CD4-positive, alpha-beta T cell (primary cell): ENCODE measurements at places on chromosomes 1 and 21. TPM values are rescaled to one million over a fixed set of nuclear protein-coding genes. Genes with fewer than 3 reads are reported as not detected.

GRCh38 chr1:198499588-198499987 is 40.9 kb downstream of the ATP6V1G3 start:
- no peak for DNase-seq

DNA sequence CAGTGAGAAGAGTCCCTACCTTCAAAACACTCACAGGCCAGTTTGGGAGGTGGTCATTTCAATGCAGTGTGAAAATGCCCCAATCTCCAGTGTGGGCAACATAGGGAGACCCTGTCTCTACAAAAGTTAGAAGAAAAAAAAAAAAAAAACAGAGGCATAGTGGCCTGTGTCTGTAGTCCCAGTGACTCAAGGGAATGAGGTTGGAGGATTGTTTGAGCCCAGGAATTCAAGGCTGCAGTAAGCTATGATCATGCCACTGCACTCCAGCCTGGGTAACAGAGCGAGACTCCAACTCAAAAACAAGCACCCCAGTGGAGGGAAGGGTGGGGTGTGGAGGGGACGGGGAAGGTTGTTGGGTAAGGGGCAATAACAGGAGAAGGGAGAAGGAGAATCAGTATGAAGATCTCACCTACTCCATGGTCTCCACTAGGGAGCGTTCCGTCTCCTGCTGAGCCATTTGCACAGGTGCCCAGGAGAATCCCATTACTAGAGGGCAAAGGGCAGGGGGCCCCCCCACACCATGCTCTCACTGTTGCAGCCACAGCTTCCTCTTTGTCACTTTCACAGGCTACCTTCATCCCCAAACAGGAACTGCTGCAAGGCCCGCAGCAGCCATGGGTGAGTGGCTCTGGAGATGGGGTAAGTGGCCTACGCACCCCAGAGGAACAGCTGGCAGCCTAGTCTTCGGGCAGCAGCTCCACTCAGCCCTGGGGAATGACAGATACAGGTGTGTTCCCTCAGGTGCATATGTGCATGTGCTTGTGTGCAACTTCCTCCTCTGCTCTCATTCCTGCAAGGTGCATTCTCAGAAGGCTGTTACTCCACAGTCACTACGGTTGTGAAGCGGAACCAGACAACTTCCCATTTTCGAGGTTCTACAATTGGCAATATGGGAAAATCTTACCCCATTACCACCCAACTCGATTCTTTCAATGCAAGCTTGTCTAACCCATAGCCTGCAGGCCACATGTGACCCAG is 87.9 kb upstream of the LYST start:
- peak; percentile 70 for DNase-seq

DNA sequence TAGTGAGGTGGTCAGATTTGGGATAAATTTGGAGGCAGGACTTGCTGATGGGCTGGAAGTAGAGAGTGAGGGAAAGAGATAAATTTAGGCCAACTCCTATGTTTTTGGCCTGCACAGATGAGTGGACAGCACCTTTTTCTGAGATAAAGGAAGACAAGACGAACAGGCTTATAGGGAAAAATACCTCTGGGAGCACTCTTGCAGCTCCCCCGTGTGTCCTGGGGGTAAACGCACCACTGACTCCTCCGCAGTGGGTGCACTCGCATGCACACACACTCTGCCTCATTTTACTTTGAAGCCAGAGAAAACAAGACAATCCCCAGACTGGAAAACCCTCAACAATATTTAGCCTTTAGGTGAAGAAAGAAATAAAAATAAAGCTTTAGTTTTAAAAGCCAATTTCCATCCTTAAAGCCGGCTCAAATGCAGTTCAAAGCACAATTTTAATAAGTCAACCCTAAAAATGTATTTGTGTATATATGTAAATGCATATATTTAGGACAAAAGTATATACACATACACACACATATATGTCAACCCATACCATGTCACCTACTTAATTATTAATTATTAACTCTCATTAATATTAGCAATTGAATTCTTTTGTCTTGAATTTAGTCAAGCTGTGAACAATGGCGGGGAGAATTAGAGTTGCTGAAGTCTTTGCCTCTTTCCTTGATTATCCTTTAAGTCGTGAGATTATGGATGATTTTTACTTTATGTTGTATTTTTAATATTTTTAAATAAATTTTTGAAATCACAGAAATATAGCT is 341.8 kb downstream of the ZNF326 start:
- no peak for DNase-seq

DNA sequence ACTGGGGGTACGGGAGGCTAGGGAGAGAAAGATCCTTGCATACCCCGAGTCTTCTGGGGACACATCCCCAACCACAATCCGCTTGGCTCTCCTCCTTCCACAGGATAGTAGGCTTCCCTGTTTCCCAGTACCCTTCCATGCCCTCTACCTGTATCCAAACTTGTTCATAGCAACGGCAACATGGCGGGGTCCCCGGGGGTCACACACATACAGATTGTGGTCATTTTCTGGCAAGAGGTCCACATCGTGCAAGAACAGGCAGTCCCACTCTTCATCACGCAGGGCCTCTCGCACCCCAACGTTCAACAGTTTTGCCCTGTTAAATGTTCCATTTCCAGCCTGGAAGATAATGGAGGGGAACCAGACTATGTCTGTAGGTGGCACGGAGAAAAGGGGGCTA is 3.6 kb downstream of the B4GALT3 start:
- no peak for DNase-seq

GRCh38 chr21:31221043-31221442 is 123.0 kb downstream of the TIAM1 start:
- DNase-seq, result no peak

- no peak for DNase-seq
These were observed 2.1 kb downstream of the BRINP2 start for GRCh38 chr1:177172866-177173265.

DNA sequence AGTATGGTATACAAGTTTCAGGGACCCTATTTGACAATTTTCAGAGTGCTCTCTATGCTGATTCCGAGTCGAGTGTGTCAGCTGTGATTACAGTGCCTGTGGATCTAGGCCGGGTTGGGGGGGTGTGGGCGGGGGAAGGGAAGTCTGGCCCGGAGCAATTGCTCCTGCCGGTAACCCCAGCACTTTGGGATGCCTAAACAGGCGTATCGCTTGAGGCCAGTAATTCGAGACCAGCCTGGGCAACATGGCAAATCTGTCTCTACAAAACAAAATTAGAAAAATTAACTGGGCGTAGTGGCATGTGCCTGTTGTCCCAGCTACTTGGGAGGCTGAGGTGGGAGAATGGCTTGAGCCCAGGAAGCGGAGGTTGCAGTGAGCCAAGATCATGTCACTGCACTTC is 1.6 kb upstream of the IL10RB start:
- DNase-seq, result no peak

The FALEC gene
- total RNA-seq, result not detected

- no peak for DNase-seq
These were observed 1.7 kb downstream of the PCSK9 start for GRCh38 chr1:55040933-55041494.

DNA sequence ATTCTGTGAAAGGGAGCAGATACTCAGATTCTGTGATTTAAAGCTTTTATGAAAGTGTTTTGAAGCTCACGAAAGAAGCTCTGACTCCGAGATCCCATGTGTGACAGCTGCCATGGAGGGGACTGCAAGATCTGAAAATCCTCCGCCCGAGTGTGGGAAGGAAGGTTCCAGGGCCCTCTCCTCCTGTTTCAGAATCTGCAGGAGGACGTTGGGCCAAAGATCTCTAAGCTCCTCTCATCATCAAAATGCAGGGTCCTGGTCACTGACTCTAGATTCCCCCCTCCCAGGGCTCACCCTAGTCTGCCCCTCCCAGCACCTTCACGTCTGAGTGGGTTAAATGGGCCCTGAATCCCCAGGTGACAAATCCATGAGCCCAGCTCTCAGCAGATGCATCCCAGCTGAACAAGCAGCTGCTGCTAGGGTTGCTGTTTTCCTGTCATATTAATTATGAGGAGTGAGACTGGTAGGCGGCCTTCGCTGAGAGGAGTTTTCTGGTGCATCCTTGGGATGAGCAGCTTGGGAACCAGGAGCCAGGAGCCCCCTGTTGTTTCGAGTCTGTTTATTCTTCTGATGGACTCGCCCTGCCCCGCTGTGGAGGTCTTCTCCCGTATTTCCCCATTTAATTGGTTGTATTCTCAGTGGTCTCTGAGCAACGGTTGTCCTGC is 402.0 kb downstream of the MATN1 start:
- DNase-seq, result no peak

GRCh38 chr1:117150316-117150715 is 28.8 kb upstream of the TRIM45 start:
- DNase-seq, result no peak

DNA sequence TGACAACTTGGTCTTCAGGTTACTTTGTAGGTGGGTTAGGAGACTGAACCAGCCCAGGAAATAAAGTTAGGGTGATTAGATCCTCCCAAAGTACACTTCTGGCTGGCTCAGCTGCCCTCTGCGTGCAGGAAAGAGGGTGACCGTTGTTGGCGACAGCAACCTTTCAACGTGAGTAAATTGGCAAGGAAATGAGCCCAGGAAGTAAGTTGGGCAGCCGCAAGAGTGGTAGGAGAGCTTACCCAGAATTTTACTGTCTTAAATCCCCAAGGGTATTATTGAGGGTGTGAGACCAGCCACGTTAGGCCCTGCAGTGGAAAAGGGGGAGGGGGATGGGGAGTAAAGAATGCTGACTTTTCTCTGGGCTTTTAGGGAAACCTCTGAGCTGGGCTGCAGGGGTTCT is 1.6 kb downstream of the TENT5C start:
- peak; percentile 34 for DNase-seq

The NKAIN1 gene
- total RNA-seq, result not detected

- DNase-seq, result no peak
These were observed 21.7 kb upstream of the TUT4 start for GRCh38 chr1:52574594-52574993.

The RPS27 gene
- 7,636 TPM for total RNA-seq

The SNX27 gene
- 13.3 TPM for total RNA-seq

- no peak for DNase-seq
These were observed 10.3 kb downstream of the FHAD1 start for GRCh38 chr1:15257309-15257708.

The PALMD gene
- total RNA-seq, result not detected

DNA sequence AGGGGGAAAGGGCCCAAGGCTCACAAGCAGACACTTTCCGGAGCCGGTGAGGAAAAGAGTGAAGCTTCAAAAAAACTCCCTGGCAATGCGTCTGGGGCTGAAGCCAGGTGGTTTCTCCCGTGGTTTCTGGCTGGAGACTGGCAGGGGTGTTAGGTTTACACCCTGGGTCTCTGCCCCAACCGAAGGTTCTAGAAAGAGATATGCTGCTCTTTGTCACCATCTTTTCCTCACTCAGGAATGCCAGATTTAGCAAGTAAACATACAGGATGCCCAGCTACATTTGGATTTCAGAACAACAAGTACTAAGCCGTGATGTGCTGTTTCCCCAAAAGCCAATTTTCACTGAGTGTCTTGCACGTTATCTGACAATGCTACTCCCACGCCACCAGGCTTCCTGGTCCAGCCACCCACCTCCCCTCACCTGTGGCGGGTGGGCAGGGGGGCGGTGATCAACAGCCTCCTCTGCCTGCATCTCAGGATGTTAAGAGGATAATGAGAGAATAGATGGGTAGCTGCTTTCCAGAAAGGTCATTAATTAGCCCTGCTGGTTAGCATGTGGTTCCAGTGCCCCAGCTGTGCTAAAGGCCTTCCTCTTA is 69.6 kb upstream of the OLIG2 start:
- no peak for DNase-seq

- no peak for DNase-seq
These were observed 42.9 kb downstream of the HSPG2 start for GRCh38 chr1:21894034-21894881.

GRCh38 chr1:109484519-109484975 is 842 bp downstream of the ATXN7L2 start:
- DNase-seq, result no peak

DNA sequence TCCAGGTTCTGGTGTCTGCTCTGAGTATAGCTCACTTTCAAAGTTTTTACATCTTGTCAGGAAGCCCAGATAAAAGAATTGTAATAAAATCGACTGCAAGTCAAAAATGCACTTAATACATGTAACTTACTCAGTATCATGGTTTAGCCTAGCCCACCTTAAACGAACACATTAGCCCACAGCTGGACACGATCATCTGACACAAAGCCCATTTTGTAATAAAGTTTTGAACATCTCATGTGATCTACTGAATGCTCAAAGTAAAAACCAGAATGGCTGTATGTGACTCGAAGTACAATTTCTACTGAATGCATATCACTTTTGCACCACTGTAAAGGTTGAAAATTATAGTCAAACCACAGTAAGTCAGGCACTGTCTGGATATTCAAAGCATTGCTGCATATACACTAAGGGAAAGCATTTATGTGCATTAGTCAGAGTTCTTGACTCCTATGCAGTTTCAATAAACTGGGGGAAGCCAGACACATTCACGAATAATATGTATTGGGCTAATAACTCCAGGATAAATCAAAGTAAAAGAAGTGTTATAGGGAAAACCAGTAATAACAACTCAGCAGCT is 12.2 kb upstream of the TDRD10 start:
- DNase-seq, result no peak

DNA sequence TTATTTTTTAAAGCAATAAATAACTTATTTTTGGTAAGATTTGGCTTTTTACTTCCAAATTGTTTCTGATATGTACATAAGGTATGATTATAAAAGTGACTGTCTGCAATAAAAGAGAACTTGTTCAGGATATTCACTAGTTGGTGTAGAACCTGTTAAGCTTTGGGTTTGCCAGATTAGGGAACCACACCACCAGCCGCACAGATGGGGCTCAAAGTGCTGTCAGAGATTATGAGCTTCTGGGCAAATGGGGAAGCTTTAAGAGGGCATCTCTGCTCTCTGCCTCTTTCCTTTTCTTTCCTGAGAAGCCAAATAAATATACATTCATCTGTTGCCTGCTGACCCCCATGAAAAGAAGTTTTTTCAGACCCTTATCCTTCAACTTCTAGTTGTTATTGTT is 25.4 kb downstream of the IVNS1ABP start:
- no peak for DNase-seq

DNA sequence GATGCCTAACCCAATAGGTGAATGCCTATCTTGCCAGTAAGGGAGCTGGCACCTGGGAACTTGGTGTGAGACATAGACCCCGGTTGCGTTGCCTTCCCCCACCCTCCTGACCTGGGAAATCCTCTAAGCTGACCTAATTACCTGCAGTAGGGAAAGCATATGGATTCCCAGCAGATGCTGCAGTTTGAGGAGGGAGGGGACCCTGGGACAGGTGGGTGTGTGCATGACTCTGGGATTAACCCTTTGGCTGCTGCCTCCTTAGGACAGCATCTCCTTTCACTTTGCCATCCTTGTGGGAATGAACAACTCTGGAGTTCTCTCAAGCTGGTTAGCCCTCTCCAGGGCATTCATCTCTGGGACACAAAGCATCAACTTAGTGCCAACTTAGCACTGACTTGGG is 16.4 kb upstream of the NFASC start:
- no peak for DNase-seq

DNA sequence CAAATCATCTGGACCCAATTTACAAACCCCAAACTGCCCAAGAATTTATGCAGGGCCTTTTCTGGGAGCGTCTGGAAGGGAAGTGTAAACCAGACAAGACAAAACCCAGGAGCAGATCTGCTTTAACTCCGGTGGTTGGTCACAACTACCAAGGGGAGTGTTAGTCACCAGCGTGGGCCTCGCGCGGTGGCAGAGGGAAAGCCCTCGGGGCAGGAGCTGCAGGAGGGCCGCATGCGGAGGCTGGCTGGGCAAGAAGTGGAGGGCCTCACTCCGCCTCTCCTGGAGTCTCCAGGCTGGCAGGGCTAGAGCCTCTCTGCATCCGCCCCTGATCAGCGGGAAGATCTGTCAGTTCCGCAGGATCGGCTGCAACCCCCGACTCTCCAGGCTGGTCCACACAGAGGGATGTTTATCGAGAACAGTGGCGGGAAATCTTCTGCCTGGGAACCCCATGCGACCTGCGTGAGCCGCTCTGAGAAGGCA is 2.0 kb downstream of the COL24A1 start:
- no peak for DNase-seq

The RGS8 gene
- not detected for total RNA-seq
